ENCODE measurements at places on chromosomes 4 and X.

DNA sequence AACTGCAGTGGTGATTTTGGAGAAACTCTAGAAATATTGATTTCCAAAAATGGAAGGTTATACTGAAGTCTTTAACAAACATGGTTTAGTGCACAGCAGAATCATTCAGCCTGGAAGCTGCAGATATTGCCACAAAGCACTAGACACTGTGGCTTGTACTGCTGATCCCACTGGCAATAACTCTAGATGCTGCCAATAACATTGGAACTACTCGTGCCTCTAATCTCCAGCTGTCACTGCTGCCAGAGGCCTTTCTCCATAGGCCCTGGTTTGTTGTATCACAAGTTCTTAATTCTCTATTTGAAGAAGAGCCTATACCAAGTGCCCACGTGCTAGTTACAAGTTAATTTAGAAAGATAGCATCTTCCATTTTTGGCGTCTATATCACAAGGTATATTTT is 19.3 kb downstream of the DMP1 start:
- DNase-seq = no peak

DNA sequence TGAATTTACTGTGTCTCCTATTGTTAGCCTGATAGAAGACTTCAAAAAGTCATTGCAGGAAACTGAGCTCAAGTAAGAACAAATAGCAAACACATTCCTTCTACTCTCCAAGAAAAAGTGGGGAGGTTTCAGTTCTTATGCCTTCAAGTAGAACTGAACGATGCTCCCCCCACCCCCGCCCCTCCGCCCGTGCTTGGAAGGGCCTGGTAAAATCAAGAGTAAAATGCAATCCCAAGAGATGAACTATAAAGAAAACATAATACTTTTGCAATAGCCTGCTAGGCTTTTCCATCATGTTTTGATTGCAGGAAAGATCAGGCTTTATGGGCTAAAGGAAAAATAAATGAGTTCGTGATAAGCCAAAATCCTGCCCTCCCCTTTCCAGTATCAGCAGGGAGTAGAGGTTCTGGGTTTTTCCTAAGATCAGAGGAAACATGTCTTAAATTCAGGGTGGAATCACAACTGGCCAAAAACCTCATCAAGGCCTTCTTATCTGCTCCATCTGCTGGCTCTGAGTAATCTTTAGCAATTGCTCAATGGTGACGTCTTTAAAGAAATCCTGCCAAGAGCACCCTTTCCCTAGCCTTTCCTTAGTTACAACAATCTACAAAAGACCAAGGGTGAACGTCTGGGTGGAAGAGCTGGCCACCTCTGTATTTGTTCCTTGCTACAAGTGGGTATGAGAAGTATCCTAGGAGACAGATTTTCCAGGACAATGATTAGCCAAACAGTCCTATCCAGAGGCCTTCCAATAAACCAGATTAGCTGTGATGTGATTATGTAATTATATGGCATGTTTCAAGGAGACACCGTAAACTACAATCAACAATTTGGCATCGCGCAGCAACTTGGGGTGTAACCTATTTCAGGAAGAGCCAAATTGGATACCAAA is 66.3 kb upstream of the FAM9C start:
- no peak for DNase-seq

DNA sequence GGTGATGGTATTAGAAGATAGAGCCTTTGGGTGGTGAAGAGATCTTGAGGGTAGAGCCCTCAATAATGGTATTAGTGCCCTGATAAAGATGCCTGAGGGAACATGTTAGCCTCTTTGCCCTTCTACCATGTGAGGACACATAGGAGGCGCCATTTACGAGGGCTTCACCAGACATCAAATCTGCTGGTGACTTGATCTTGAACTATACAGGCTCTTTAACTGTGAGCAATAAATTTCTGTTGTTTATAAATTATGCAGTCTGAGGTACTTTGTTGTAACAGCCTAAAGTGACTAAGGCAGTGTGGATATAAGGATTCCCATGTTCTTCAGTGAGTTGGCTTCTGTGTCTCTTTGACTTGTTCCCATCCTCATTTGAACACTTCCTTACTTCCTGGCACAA is 11.8 kb downstream of the MOB1B start:
- no peak for DNase-seq

GRCh38 chrX:42857766-42858165 is 79.8 kb upstream of the PPP1R2C start:
- DNase-seq = no peak

- no peak for DNase-seq
These were observed 53.4 kb downstream of the GABRB1 start for GRCh38 chr4:47084795-47085194.

- no peak for DNase-seq
These were observed 206.0 kb downstream of the KIT start for GRCh38 chr4:54863571-54864255.

DNA sequence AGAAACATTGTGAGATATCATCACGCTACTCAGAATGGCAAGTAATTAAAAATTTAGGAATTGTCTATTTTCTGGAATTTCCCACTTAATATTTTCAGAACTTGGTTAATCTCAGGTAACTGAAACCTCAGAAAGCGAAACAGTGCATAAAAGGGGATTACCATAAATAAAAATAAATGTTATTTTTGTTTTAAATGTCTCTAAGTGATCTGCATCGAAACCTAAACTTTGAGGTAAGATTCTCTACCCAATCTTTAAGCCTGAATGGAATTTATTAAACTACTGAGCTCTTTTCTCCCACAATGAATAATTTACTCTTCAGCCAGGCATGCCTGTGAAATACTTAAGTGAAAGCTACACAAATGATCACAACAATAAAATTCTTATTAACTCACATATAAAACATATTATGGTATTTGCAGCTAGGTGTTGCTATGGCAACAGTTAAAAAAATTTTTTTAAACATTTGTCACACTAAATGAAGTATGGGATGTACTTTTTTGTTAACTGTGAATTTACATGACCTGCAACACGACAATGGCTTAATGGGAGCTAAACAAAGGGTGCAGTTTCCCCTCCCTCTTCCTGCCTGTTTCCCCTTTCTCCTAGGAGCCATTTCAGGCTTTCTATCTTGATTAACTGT is 220.2 kb upstream of the PRPS2 start:
- no peak for DNase-seq

GRCh38 chrX:103155201-103155600 is 59.7 kb upstream of the BEX4 start:
- DNase-seq = no peak

DNA sequence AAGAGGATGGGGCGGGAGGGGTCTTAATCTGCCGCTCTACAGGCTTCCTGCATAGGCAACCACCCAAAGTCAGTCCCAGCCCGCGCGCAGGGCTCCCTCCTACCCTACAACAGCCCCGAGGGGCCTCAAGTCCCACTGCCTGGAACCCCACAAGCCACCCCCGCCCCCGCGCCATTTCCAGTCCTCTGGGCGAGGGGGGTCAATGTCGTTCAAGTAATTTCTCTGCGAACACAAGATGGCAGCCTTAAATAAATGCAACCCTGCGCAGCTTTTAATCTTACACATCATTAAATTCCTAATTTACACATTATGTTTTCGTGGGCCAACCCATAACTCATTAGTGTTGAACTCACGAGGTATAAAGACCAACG is 92.9 kb downstream of the BCOR start:
- DNase-seq = no peak

GRCh38 chr4:98659741-98660462 is 1.5 kb upstream of the TSPAN5 start:
- no peak for DNase-seq

DNA sequence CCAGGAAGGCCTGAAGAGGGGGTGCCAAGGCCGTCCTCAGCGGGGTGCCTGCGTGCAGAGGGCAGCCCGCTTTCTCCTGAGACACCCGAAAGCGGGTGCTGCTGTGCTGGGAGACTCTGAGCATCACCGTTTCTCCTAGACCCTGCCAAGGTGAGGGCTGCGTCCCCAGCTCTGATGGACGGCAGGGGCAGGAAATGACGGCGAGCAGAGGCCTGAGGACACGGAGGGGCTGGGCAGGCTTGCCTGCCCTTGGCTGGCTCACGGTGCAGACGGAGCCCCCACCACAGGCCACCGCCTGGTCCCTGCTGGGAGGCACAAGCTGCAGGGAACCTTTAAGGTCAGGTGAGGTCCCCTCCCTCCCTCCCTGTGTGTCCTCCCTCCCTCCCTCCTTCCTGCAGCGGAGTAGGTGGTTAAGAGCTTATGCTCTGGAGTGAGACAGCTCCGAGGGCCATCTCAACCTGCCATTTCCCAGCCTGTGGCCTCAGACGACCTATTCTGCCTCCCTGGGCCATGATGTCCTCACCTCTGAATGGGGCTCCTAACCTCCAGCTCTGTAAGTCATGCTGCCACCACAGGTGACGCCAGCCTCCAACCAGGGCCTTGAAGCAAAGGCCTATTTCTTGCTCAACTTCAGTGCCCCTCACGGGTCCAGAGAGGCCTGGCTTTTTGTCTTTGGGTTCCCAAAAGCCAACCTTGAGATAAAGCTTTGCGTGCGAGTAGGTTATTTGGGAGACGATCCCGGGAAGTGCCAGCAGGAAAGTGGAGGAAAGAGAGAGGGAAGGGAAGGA is 54.2 kb upstream of the GRPEL1 start:
- DNase-seq = no peak

GRCh38 chrX:154727871-154728270 is 23.0 kb downstream of the GAB3 start:
- no peak for DNase-seq

GRCh38 chr4:5955856-5956255 is 62.4 kb downstream of the C4orf50 start:
- no peak for DNase-seq

DNA sequence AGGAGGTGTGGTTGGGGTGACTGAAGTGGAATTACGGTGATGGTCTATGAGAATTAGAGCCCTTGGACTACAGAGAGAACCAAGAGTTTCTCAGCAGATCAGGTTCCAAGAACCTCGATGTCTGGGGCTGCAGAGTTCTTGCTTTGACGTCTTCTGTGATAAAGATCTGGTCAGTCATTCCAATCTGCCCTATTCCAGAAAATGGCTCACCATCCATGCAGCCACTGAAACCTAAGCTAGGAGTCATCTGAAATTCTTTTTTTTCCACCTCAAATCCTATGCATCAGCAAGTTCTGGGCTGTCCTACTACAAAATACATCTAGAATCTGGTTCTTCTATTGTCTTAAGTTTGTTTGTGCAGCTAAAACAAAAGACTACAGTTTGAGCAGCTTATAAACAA is 254.4 kb upstream of the PGRMC2 start:
- no peak for DNase-seq

DNA sequence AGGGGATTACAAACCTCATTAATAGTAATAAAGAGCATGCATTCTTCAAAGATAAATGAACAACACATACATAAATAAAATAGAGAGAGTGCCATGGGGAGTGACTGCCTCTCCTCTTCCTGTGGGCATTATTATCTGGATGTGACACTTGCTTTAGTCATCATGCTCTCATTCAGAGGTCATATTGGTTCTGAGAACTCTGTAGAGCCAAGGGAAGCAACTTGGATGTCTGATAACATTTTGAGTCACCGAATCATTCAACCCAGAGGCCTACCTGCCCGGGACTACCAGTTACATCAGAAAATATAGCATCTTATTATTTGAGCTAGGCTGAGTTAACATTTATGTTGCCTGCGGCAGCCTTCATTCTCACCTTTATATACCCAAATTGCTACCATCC is 489.5 kb downstream of the STIM2 start:
- no peak for DNase-seq

GRCh38 chr4:8038719-8039251 is 99.1 kb upstream of the AFAP1 start:
- no peak for DNase-seq

GRCh38 chr4:183471946-183472708 is 27.7 kb downstream of the CDKN2AIP start:
- DNase-seq = peak; percentile 43

GRCh38 chr4:87489678-87490077 is 39.5 kb downstream of the SPARCL1 start:
- DNase-seq = no peak

DNA sequence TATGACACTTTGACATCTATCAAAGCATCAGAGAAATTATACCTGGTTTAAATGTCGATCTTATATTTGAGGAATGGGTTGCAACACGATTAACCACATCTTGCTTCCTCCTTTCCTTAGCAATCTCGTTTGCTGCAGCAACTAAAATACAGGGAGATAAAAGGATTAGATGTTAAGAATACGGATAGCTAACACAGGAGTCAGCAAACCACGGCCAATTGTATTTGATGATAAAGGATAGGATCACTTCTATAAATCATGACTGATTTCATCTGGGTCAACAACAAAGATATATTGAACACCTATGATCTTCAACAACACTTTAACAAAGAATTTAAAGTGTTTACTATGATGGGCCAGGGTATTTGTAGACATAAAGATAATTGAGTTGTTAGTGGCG is 5.0 kb downstream of the MAP7D3 start:
- no peak for DNase-seq

DNA sequence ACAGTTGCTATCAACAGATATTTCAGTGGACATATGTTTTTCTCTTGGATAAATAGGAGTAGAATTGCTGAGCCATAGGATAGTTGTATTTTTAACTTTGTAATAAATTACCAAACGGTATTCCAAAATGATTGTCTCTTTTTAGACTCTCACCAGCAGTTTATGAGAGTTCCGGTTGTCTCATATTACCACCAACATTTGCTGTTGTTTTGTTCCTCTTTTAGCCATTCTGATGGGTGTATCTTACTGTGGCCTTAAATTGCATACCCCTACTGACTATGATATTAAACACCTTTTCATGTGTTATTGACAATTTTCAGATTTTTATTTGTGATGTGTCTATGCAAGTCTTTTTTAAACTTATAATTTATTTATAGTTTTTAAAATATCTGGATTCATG is 39.7 kb downstream of the SNX25 start:
- no peak for DNase-seq

GRCh38 chr4:26870576-26871262 is 10.1 kb downstream of the STIM2 start:
- DNase-seq = no peak

DNA sequence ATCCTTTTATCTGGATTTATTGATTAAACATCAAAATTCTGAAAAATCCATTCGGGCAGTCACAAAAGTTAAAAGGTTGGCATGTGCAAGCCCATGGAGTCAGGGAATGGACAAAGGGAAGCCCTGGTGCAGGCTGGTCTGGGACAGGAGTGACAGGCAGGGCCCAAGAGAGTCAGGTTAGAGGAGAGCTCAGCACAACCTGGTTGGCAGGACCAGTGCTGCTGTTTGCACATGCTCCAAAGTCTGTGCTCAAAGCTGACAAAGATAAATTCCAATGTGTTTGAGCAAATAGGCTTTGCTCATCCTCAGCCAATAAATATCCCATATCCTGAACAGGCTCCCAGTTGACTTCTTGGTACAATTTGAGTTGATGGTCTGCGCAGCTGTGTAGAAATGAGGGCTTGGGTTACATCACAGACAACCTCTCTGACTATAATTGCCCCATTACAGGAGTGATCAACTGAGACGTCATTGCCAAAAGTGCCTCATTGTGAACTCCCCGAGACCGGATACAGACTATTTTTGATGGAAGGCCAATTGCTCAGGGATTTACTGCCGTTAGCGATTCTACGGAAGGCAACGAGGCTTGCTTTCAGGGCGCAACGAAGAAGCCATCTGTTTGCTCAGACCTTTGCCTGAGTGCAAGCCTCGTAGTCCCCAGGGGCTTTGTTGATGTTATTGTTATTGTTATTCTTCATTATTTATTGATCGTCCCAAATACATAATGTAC is 1008.1 kb upstream of the TENM3 start:
- no peak for DNase-seq

GRCh38 chr4:165905405-165906027 is 32.5 kb downstream of the TLL1 start:
- no peak for DNase-seq

Measured in effector memory CD4-positive, alpha-beta T cell (primary cell).